Activated T-helper 1 cell treated with anti-CD3 and anti-CD28 coated beads, Interleukin-12 subunit alpha, Interleukin-12 subunit beta, Interleukin-2, Interleukin-4 antibody, amounts not matched to agents 30 ng/mL and 10 ng/mL and 1 ng/mL, durations not matched to agents 14 hours and 24 hours and 36 hours (primary cell): ENCODE measurements at places on chromosomes 1 and 21.

GRCh38 chr21:36044056-36044455 lies 16.3 kb downstream of the SETD4 start:
- DNase-seq, result no peak

DNA sequence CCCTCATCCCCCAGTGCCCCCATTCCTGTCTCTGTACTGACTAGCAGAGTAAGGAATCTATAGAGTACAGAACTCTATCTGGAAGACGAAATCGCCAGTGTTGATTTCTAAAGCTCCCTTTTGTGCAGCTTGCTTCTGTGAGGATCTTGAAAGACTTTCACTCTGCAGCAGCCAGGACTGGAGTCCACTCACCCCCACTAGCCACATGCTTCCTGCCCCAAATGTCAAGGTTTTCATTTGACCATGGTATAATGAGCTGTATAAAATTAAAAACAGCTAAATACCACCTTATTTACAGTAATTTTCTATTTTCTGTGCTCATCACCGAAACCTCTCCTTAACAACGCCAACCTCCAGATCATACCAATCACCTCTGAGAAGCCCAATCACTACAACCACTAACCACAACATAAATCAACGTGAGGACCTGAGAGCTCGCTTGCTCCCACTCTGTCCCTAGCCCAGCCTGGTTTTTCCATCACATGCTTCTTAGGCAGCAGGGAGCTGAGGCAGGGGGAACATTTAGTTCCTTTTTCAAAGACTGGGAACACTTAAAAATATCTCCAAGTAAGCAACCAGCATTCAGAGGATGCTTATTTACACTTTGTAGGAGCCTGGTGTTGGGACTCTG lies 56.1 kb upstream of the IRF2BP2 start:
- no peak for DNase-seq

DNA sequence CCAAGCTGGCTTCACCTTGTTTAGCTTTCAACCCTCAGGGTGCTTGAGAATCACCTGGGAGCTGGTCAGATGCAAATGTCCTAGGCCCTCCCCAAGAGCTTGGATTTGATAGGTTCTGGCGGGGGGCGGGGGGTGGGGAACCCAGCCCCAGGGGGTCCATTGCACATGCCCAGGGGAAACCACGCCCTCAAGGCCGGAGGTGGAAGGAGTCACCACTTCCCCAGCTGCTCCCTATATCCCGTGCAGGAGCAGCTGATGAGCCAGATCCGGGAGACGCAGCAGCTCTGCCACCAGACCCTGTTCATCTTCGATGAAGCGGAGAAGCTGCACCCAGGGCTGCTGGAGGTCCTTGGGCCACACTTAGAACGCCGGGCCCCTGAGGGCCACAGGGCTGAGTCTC lies 5.8 kb downstream of the TOR3A start:
- no peak for DNase-seq

DNA sequence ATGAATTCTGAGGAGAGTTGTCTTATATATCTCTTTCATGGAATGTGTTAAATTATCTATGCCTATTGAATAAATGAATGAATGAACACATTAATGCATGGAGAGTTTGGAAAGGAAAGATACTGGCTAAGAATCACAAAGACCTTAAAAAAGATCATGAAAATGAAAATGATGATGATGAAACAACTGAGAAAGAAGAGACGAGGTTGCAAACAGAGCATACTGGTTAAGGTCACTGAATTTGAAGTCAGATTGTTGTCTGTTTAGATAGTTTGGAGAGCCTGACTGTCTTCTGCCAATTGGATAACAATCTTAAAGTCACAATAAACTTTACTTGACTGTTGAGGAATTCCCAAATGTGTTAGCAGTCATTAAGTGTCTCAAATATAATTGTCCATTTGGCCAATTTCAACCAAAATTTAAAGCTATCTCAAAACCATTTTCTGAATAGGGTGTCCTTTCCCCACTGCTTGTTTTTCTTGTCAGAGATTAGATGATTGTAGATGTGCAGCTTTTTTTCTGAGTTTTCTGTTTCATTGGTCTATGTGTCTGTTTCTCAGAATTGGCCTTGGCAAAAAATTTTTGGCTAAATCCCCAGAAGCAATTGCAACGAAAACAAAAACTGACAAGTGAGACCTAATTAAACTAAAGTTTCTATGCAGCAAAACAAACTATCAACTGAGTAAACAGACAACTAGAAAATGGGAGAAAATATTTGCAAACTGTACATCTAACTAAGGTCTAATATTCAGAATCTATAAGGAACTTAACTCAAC lies 132.2 kb downstream of the PTGER3 start:
- DNase-seq, result no peak

- no peak for DNase-seq
These were observed 15.1 kb upstream of the ADORA1 start for GRCh38 chr1:203112475-203112874.

GRCh38 chr1:8033322-8033721 lies 7.2 kb upstream of the ERRFI1 start:
- no peak for DNase-seq

DNA sequence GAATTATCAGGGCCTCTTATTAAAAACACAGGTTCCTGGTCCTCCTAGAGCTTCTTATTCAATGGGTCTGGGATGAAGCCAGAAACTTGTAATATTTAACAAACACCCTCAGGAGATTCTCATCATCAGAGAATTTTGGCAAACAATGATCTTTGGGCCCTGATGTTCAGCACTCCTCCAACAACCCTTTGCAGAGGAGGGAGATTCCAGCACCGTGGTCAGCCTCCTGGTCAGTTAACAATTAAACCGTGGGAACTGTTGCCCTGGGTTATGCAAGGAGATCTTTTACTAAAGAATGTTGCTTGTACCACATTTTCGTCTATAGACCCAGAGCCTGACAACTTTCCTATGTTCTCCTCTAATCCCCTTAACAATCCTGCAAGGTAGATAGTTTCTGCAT lies 294.4 kb downstream of the PLPP3 start:
- DNase-seq, result no peak

DNA sequence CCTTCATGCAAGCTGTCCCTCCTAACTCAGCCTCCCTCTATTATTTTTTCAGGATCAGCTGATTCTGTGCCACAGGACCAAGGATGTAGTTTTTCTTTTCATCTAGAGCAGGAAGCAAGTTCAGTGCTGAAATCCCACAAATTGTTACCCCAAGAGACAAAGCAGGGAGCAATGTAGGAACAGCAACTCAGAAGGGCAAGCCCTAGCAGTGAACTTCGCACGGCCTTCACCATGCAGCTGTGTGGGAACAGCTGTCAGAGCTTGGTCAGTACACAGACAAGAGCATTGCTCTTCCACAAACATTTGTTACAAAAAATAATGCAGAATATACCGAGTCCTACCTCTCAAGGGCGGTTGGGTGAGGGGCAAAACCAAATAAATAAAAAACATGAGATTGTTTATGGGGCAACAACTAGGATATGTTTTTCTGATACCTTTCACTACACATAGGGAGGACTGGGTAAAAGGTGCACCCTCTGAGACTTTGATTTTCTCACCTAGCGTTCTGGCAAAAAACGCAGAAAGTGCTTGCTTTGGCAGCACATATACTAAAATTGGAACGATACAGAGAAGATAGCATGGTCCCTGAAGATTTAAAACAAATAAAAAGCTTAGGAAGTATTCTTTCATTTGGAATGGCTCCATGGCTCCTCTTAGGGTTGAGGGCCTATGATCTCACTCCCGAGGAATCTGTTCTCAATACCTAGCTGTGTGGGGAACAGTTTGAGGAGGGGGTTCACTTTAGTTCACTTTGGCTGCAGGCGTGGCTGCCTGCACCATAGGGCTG lies 37.1 kb upstream of the ANGPTL7 start:
- DNase-seq, result no peak

DNA sequence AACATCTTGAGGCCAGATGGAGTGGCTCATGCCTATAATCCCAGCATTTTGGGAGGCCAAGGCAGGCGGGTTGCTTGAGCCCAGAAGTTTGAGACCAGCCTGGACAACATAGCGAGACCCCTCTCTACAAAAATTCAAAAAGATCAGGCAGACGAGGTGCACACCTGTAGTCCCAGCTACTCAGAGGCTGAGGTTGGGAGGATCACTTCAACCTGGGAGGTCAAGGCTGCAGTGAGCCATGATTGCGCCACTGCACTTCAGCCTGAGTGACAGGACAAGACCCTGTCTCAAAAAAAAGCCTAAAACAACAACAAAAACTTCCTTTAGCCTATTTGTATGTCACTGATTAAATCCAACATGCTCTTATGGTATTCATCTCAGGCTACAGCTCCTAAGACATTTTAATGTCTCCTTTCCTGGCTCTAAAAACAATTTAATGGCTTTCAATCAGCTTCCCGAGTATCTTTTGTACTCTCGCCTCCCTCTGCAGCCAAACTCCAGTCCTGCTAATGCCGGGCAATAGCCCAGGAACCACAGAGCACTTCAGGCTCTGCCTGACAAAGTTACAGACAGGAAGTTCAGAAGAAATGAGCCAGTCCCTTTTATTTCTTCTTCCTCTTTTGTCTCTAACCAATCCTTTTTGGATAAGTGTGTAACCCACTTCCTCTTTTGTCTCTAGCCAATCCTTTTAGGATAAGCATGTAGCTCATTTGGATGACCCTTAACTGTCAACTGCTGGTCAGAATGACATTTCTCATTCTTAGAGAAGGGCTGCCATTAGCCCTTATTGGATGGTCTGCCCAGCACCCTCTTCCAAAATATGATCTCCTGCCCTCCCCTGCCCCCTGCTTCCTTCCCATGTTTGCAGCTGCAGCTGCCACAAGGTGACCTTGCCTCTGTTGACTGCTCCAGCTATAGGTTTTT lies 6.6 kb upstream of the DOP1B start:
- DNase-seq, result no peak

DNA sequence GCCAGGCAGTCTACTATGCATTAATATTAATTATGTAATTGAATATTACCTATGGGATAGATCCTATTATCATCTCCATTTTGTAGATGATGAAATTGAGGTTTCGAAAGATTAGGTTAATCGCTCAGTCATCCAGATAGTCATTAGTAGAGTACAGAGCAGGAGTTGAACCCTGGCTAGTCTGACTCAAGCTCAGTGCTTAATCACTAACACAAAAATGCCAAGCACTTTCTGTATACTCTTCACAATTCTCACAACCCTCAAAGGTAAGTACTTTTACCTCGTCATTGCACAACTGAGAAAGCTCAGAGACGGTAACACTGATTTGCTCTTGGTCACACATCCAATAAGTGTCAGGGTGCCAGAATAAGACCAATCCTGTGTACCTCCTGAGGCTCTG lies 280.2 kb upstream of the PLXNA2 start:
- DNase-seq, result no peak

DNA sequence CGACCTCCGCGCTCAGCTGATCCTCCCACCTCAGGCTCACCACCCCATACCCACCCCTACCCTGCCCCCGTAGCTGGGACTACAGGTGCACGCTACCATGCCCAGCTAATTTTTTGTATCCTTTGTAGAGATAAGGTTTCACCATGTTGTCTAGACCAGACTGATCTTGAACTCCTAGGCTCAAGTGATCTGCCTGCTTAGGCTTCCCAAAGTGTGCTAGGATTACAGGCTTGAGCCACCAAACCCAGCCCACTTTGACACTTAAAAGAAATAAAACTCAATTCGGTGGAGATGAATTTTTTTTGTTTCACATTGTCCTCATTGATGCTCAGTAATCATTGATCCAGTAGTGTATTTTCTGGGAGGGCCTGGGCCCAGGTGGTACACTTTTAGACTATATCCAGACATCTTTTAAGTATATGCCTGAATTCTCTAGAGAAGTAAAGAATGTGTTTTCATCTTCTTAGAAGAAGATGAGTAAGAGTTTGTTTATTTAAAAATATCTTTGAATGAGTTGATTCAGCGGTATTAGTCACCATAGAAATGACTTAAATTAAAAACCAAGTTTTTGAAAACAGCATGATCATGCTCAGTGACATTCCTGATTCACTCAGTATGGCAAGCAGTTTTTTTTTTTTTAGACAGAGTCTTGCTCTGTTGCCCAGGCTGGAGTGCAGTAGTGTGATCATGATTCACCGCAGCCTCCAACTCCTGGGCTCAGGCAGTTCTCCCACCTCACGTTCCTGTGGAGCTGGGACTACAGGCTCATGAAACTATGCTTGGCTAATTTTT lies 57.8 kb downstream of the EPB41 start:
- DNase-seq, result no peak

DNA sequence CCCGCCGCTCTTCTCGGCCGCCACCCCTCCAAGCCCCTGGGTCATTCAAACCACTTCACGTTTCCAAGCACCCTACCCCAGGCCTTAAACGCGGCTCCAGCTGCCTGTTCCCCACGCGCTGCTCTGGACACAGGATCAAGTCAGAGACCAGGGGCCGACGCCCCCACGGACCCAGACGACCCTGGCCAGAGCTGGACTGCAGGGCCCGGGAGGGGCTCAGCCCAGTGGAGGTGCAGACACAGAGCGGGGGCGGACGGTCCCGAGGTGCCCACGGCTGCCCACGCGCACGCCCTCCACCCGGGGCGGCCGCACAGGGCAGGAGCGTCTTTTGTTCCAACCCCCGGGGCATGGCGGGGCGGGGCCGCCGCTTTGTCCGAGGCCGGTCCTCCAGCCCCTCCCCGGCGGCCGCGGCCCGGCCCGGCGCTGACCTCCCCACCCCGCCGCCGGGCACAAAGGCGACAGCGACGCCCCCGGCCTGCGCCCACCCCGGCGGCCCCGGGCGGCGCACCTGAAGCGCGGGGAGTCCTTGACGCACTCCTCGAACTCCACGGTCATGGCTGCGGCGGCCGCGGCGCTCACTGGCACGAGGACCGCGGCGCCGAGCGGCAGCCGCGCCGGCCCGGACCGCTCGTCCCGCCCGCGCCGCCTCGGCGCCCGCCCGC lies 338 bp downstream of the ACAP3 start:
- DNase-seq, result no peak

DNA sequence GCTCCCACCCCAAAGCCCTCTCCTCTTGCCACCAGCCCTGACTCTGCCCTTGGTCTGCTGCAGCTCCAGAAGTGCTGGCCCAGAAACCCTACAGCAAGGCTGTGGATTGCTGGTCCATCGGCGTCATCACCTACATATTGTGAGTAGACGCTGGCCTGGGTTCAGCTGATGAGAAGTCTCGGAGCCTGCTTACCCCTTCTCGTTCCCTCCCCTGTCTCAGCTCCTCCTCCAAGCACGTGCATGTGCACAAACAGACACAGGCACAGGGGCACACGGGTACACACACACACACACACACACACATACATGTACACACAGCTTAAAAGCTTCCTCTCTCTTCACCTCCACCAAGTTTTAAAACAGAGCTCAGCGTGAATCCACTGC lies 24.3 kb downstream of the CAMK1G start:
- no peak for DNase-seq

DNA sequence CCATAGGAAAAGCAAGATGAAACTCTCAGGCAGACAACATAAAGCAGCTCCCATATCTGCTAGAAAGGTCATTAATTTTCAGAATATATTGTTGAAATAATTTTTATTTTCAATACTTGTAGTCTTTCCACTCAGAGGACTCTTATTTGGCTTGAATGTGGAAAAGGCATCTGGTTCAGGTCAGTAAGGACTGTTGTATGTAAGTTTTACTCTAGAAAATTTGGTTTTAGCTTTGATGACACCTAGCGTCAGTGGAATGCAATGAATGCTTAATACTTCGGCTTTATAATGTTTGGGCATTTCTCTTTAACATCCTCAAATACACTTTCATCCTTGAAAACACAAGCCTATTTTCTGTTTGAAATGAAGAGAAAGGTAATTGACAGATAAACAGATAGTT lies 63.3 kb downstream of the LRRC40 start:
- DNase-seq, result no peak
